ENCODE measurements at places on chromosomes 1 and 21. TPM values are rescaled to one million over a fixed set of nuclear protein-coding genes. Genes with fewer than 3 reads are reported as not detected.

GRCh38 chr1:227447531-227447990 lies 115.8 kb upstream of the ZNF678 start:
- no peaks in the 10 kb centered on the region for H3K36me3 ChIP-seq
- DNase-seq = peak; percentile 47
- H3K27ac ChIP-seq = no peak overlapping the region
- H3K27me3 ChIP-seq = no peaks in the 10 kb centered on the region
- peak overlapping the region; percentile 12 for H3K4me3 ChIP-seq

DNA sequence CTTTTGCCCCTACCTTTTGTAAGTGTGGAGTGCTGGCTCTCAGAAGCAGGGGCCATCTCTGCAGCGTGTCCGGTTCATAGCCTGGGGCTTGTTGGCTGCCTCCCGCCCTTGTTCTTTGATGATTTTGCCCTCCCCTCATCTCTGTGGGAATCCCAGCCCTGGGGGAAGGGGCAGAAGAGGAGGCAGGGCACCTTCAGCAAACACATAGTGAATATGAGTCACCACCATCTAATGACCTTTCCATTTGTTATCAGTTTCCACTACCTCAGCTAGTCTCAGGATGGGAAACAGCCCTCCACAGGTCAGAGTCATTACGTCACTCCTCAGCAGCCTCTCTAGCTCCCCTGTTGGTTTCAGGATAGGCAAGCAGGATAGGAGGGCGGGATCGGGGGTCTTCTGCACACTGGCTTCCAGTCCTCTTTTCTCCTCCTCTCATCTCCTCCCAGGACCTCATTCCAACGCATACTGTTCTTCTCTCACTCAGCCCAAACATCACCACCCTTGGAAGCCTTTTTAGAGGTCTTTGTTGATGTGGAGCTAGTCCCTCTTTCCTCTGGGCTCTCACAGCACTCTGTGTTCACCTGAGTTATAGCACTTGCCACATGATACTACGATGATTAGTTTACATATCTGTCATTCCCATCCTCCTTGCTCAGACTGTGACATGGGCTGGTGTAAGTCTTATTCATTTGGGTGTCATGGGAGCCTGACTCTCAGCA lies 15.8 kb downstream of the GADD45A start:
- no peaks in the 10 kb centered on the region for H3K27me3 ChIP-seq
- no peaks in the 10 kb centered on the region for H3K4me1 ChIP-seq
- DNase-seq = no peak

- H3K27ac ChIP-seq = peak within 1 kb of the TSS; percentile 96
- DNase-seq = peak; percentile 96
- H3K4me3 ChIP-seq = peak within 1 kb of the TSS; percentile 82
Measured at GRCh38 chr1:155135415-155136028, at the start of gene SLC50A1. TSS of gene SLC50A1 (plus strand) at chr1:155135852. CDS start at chr1:155135912, 60 bp downstream.

GRCh38 chr1:233518344-233518743 lies 95.6 kb upstream of the KCNK1 start:
- H3K27ac ChIP-seq = no peak overlapping the region
- peak; percentile 66 for DNase-seq
- no peaks in the 10 kb centered on the region for H3K4me1 ChIP-seq
- H3K4me3 ChIP-seq = no peak overlapping the region
- no peaks in the 10 kb centered on the region for H3K27me3 ChIP-seq

DNA sequence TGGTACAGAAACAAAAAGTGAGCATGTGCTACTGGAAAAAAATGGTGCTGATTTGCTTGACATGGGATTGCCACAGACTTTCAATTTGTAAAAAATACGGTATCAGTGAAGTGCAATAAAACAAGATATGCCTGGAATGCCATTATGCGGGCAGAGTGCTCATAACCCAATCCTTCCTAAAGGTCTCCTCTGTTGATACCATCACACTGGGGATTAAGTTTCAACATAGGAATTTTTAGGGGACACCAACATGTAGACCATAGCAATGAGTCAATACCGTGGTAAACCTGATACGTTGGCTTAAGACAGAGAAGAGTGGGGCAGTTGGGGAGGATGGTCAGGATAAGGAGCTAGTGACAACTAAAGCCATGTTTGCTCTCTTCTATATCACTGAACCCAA lies 20.5 kb downstream of the MX1 start:
- H3K36me3 ChIP-seq = no peaks in the 10 kb centered on the region
- no peaks in the 10 kb centered on the region for H3K4me1 ChIP-seq
- no peak for DNase-seq
- H3K27me3 ChIP-seq = no peaks in the 10 kb centered on the region
- H3K4me3 ChIP-seq = no peak overlapping the region

Gene GPR61
- total RNA-seq = 4.1 TPM

Gene PSRC1
- total RNA-seq = 48.9 TPM

Gene TSEN15
- 36.3 TPM for total RNA-seq
